Cerebellum (tissue), 4 donors: ENCODE measurements at places on chromosomes 6 and 20.

DNA sequence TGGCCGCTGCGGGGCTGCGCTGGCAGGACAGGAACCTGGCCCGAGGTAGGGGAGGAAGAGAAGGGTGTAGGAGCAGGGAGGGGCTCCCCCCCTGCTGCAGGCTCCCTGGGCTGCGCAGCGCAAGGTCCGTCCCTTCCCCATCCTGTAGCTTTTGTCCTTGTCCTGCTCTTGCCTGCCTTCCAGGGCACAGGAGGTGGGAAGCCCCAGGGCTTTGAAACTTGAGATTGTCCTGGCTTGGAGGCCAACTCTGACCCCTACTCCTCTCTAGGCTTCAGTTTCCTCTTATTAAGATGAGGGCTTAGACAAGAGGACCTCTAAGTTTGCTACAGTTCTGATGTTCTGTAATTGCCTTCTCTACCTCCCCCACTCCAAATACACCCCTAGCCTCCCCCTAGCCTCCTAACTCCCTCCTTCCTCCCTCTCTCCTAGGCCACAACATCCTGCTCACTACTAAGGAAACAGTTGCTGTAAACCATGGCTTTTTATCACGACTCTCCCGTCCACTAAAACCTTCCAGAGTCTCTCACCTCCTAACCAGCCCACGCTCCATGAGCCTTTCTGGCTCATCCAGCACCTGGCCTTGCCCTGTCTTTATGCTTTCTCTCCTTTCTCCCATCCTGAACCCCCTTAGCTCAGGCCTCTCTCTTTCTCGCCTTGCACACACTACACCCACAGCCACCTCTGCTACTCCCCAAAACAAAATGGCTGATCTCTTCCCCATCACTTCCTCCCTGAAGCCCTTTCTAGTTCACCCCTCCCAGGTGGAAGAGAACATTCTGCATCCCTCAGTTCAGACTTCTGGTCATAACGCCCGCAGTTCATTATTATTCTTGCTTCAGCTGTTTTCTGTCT lies 10.2 kb downstream of the UNC5CL start:
- no peak for DNase-seq

GRCh38 chr20:59718751-59719150 lies 114.4 kb downstream of the PHACTR3 start:
- DNase-seq, result no peak

GRCh38 chr20:51752343-51752951 lies 15.7 kb downstream of the ATP9A start:
- no peak for DNase-seq

- DNase-seq, result no peak
These were observed 31.6 kb upstream of the FOXC1 start for GRCh38 chr6:1577896-1578745.

GRCh38 chr6:128601060-128601459 lies 80.7 kb upstream of the PTPRK start:
- no peak for DNase-seq
